ENCODE measurements at places on chromosomes 2 and 18. TPM values are rescaled to one million over a fixed set of nuclear protein-coding genes. Genes with fewer than 3 reads are reported as not detected.

- H3K36me3 ChIP-seq, result peaks cover 18% of the 10 kb centered on the region
- H3K4me1 ChIP-seq, result peaks cover 71% of the 10 kb centered on the region
- no peaks in the 10 kb centered on the region for H3K27me3 ChIP-seq
- DNase-seq, result no peak
- H3K4me3 ChIP-seq, result no peak overlapping the region
These were observed 20.4 kb downstream of the SLC40A1 start for GRCh38 chr2:189560273-189560586.

- H3K27ac ChIP-seq, result no peak overlapping the region
- H3K36me3 ChIP-seq, result no peaks in the 10 kb centered on the region
- peaks cover 50% of the 10 kb centered on the region for H3K27me3 ChIP-seq
These were observed 72.4 kb upstream of the ATP5MC3 start for GRCh38 chr2:175253871-175254270.

Gene HNMT
- 18.8 TPM for total RNA-seq

Gene TUBA4B
- total RNA-seq, result not detected

Gene GAL3ST2
- 0.86 TPM for total RNA-seq

DNA sequence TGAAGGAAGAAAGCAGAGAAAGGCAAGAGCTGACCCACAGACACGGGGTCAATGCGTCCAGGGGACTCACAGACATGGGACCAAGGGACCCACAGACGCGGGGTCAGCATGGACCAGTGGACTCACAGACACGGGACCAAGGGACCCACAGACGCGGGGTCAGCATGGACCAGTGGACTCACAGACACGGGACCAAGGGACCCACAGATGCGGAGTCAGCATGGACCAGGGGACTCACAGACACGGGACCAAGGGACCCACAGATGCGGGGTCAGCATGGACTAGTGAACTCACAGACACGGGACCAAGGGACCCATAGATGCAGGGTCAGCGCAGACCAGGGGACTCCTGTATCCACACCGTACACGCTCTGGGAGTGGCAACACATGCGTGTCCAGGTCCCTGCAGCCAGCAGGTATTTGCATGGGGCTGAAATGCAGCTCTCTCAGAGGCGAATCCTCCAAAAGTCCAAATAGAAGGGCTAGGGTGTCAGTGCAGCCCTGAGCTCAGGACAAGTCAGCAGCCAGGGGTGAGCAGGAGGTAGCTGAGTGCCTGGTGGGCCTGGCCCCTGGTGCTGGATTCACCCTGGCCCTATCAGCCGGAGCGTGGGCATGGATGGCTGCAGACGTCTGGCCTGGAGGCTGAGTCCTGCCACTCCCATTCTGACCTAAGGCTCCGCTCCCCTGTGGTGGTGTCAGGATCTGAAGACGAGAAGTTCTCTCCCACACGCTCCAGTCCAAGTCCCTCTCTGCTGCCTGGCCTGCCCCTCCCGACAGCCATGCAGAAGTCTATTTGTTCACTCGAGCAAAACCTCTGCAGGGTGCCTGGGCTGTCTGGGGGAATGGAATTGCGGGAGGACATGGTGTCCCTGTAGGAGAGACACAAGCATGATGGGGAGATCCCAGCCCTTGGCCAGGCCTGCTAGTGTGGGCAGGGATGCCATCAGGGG is 28.5 kb downstream of the TMEM18 start:
- no peaks in the 10 kb centered on the region for H3K36me3 ChIP-seq
- no peak overlapping the region for H3K27ac ChIP-seq
- H3K27me3 ChIP-seq, result peaks cover 32% of the 10 kb centered on the region
- H3K4me3 ChIP-seq, result no peak overlapping the region
- DNase-seq, result no peak

DNA sequence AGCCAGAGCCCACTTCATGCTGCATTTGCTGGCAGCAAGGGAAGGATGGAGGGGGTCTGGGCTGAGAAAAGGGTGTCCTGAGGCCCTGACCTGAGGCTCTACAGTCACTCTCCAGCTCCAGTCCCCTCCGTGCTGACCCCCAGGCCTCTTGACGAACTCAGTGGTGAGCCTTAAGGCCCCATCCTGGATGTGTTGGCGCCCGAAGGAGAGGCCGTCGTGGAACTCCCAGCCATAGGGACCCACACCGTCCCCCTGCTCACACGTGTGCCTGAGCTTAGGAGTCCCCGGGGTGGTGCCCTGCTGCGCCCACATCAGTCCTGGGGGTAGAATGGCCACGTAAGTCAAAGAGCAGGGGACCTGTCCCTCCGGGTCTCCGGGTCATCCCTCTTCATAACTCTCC is 776 bp downstream of the MOGS start:
- no peaks in the 10 kb centered on the region for H3K27me3 ChIP-seq
- peak overlapping the region; percentile 83 for H3K27ac ChIP-seq
- no peak for DNase-seq
- H3K4me1 ChIP-seq, result peaks cover 23% of the 10 kb centered on the region
- no peaks in the 10 kb centered on the region for H3K36me3 ChIP-seq

DNA sequence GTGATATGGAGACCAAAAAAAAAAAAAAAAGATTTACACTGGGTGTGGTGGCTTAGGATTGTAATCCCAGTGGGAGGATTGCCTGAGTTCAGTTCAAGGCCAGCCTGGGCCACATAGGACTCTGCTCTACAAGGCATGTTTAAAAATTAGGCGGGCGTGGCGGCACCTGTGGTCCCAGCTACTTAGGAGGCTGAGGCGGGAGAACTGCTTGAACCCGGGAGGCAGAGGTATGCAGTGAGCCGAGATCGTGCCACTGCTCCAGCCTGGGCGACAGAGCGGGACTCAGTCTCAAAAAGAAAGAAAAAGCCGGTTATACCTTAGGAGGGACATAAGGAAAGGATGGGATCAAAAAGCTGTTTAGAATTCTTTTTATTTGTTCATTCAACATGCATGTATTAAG is 707 bp upstream of the SPDYA start:
- H3K36me3 ChIP-seq, result peaks cover 13% of the 10 kb centered on the region
- H3K27ac ChIP-seq, result no peak overlapping the region
- H3K4me1 ChIP-seq, result no peaks in the 10 kb centered on the region
- DNase-seq, result no peak

GRCh38 chr2:171512683-171513195 is 9.5 kb upstream of the CYBRD1 start:
- no peaks in the 10 kb centered on the region for H3K36me3 ChIP-seq
- no peak overlapping the region for H3K27ac ChIP-seq
- H3K4me1 ChIP-seq, result peaks cover 7% of the 10 kb centered on the region
- H3K27me3 ChIP-seq, result peaks cover 14% of the 10 kb centered on the region
- DNase-seq, result no peak

Gene PNKD
- 63.2 TPM for total RNA-seq

DNA sequence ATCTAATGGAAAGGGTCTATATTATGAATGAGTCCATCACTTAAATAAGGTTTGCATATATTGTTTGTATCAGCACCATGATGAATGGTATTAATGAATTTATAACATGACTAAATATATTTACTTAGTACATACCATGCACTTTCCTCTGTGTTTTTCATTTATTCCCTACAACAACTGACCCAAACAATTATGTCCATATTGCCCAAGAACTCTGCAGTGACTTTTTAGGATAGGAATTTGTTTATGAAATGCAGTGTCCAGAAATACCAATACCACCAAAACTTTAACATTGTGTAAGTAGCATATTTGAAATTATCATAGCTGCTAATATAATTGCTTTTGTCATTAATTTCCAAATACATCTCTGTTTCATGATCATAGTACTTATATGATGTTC is 119.7 kb downstream of the WDR7 start:
- H3K27me3 ChIP-seq, result no peaks in the 10 kb centered on the region
- H3K27ac ChIP-seq, result no peak overlapping the region
- peaks cover 5% of the 10 kb centered on the region for H3K36me3 ChIP-seq

Gene CCDC85A
- total RNA-seq, result 1.9 TPM

Gene ALPI
- not detected for total RNA-seq

Gene RNF144A
- total RNA-seq, result 52.8 TPM

GRCh38 chr2:204089574-204089973 is 153.0 kb downstream of the ICOS start:
- peaks cover 2% of the 10 kb centered on the region for H3K4me1 ChIP-seq
- H3K36me3 ChIP-seq, result no peaks in the 10 kb centered on the region
- DNase-seq, result no peak
- no peak overlapping the region for H3K4me3 ChIP-seq
- no peaks in the 10 kb centered on the region for H3K27me3 ChIP-seq
- H3K27ac ChIP-seq, result no peak overlapping the region

DNA sequence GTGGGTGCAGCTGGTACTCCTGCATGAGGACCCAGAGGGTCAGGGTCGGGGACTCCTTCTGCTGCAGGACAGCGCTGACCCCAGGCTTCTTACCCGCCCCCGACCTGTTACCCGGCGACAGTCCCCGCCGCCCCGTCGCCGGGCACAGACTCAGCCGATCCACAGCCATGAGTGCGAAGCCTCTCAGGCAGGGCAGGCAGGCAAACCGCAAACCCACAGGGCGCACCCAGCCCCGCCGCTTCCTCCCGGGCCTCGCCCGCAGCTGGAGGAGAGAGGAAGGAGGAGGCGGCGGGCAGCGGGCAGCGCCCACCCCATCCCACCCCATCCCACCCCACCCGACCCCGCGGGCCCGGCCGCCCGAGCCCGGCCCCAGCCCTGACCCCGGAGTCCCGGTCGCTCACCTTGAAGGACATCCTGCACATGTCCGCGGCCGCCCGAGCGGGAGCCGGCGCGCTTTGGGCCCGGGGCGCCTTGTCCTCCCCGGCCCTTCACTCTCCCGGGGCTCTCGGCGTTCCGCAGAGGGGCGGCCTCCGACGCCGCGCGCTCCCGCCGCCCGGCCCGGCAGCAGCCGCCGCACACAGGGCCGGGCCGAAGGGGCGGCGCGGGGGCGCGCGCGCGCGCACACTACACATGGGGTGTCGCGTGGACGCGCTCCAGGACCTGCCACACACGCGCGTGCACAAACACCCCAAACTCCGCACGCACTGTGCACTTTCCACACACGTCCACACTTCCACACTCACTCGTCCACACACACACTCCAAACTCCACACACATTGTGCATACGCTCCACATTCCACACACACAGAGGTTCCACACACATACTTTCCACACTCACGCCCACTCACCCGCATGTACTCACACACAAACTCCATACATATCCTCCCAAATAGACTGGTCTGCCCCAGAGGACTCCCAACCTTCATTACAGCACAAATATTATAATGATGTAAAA is at the start of gene ANKRD29:
Gene ANKRD29 (minus strand): TSS at position 603 of the 955 bp plus-strand sequence. CDS start 181 bp downstream, at position 422.
- H3K36me3 ChIP-seq, result no peaks in the 10 kb centered on the region
- H3K4me3 ChIP-seq, result peak within 1 kb of the TSS; percentile 70
- DNase-seq, result peak; percentile 51
- peaks cover 8% of the 10 kb centered on the region for H3K4me1 ChIP-seq

DNA sequence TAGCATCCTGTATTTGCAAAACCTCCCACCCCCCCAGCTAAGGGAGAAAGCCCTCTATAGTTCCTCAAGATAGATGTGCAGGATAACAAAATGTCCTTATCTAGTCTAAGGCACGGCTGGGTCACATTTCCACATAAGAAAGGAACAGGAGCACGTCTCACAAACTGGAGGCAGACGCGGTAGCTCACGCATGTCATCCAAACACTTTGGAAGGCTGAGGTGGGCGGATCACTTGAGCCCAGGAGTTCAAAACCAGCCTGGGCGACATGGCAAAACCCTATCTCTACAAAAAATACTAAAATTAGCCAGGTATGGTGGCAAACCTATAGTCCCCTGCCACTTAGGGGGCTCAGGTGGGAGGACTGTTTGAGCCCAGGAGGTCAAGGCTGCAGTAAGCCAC is 9.3 kb downstream of the SF3B1 start:
- peaks cover 17% of the 10 kb centered on the region for H3K4me1 ChIP-seq
- no peak overlapping the region for H3K4me3 ChIP-seq
- peak overlapping the region; percentile 9 for H3K27ac ChIP-seq
- no peaks in the 10 kb centered on the region for H3K27me3 ChIP-seq
- peaks cover 13% of the 10 kb centered on the region for H3K36me3 ChIP-seq

GRCh38 chr2:164622338-164623106 is 1.2 kb upstream of the GRB14 start:
- H3K4me1 ChIP-seq, result peaks cover 35% of the 10 kb centered on the region
- peaks cover 21% of the 10 kb centered on the region for H3K27me3 ChIP-seq
- H3K4me3 ChIP-seq, result peak overlapping the region; percentile 83
- peaks cover 3% of the 10 kb centered on the region for H3K36me3 ChIP-seq
- no peak overlapping the region for H3K27ac ChIP-seq

Gene CCDC141
- total RNA-seq, result 1.2 TPM

DNA sequence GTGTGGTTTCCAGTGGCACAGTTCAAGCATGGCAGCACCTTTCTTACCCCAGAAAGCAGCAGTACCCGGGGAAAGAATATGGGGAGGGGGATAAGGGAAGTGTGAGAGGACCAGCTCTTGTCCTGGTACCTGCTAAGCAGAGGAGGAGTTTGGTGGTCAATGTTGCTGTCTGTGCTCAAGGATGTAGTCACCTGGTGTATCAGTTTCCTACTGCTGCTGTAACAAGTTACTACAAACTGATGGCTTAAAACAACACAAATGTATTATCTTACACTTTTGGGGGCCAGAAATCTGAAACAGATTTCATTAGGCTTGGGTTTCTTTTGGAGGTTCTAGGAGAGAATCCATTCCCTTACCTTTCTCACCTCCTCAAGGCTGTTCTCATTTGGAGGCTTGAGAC is 77.5 kb downstream of the VSNL1 start:
- no peak for DNase-seq
- no peak overlapping the region for H3K4me3 ChIP-seq
- H3K27ac ChIP-seq, result no peak overlapping the region

- peak overlapping the region; percentile 72 for H3K27ac ChIP-seq
- no peak overlapping the region for H3K4me3 ChIP-seq
- no peak for DNase-seq
- no peaks in the 10 kb centered on the region for H3K27me3 ChIP-seq
These were observed 106.6 kb downstream of the MAP4K4 start for GRCh38 chr2:101803945-101804696.

- H3K27ac ChIP-seq, result no peak overlapping the region
- H3K4me3 ChIP-seq, result no peak overlapping the region
- no peak for DNase-seq
- no peaks in the 10 kb centered on the region for H3K36me3 ChIP-seq
- H3K4me1 ChIP-seq, result peaks cover 7% of the 10 kb centered on the region
These were observed 453.9 kb upstream of the TRIB2 start for GRCh38 chr2:12262681-12263436.

Gene TRIM43
- not detected for total RNA-seq

- peak overlapping the region; percentile 45 for H3K27ac ChIP-seq
- no peaks in the 10 kb centered on the region for H3K27me3 ChIP-seq
- peaks cover 19% of the 10 kb centered on the region for H3K4me1 ChIP-seq
- no peak overlapping the region for H3K4me3 ChIP-seq
- DNase-seq, result no peak
- peaks cover 32% of the 10 kb centered on the region for H3K36me3 ChIP-seq
These were observed 74.2 kb downstream of the MBD2 start for GRCh38 chr18:54150226-54150625.

- no peak for DNase-seq
- no peak overlapping the region for H3K4me3 ChIP-seq
- peaks cover 47% of the 10 kb centered on the region for H3K36me3 ChIP-seq
- no peaks in the 10 kb centered on the region for H3K27me3 ChIP-seq
These were observed 805 bp upstream of the KRTCAP3 start for GRCh38 chr2:27441226-27441926.

Gene IWS1
- 47.0 TPM for total RNA-seq

Gene SPEG
- 95.4 TPM for total RNA-seq

DNA sequence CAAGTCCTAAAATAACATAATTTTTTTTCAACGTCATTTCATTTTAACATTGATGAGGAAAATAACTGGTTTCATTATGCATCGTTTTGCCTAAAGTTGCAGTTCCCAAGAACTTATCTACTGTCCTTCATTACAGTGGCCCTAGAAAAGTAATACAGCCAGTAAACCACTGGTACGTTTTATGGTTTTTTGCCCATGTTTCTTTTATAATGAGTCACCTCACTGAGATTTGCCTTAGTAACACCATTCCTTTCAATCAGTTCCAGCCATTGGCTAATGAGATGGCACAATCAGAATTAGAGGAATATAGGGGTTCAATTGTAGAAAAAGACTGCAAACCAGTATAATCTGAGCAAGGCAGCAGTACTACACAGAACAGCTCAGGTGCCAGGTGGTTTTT is 422.6 kb upstream of the LYPD1 start:
- no peaks in the 10 kb centered on the region for H3K4me1 ChIP-seq
- no peak overlapping the region for H3K4me3 ChIP-seq
- DNase-seq, result no peak
- no peak overlapping the region for H3K27ac ChIP-seq
- H3K27me3 ChIP-seq, result no peaks in the 10 kb centered on the region
